ENCODE measurements at places on chromosomes 11 and 22.

DNA sequence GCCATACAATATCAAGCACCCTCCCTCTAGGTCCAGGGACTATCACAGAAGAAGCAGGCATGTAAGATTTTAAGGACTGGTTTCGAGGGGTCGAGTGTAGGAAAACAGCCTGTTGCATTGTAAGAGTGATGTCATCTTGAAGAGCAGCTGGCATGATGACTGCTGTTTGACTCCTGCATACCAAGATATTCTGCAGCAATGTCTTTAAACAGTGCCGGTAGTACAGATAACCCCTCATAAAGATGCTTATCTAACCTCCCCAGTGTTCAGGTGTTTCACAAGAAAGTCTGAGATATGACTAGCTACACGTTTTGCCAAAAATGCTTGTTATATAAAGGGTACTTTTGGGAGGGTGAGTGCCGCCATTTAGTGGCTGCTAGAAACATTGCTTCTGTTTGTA is 12.0 kb downstream of the FAM111A start:
- DNase-seq = no peak

DNA sequence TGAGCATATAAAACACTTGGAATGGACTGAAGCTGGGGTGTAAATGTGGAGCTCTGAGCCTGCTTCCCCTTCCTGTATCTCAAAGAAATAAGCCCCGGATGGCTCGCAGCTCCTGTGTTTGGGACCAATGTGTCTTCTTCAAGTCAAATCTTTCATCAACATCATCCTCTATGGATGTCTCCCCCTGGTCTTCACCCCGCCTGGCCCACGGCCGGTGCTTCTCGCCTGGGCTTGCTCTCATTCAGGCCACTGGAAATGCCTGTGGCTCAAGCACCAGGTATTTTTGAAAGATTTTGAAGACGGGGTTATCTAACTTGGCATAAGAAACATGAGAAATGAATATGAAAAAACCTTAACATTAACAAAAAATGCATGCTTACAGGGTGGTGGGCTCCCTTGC is 769.8 kb downstream of the BRD1 start:
- DNase-seq = no peak

- no peak for DNase-seq
Observed at GRCh38 chr22:29275167-29275566, 7.1 kb downstream of the EWSR1 start.

DNA sequence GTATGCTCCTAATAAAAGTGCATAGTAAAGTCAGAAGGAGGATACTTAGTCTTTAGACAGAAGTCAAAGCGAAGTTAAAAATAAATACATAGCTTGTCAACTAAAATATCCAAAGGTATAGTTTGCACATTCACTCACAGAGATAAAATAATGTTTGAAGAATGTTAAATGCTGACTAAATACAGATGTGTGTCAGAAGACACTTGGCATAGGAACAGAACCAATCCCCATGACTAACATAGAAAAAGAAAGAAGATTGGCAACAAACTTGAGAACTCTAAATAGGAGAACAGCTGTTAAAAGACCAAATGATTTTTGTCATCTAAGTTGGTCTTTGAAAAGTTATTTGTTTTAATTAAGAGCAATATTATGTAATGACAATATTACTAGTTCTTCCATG is 1172.1 kb upstream of the RAG2 start:
- no peak for DNase-seq

DNA sequence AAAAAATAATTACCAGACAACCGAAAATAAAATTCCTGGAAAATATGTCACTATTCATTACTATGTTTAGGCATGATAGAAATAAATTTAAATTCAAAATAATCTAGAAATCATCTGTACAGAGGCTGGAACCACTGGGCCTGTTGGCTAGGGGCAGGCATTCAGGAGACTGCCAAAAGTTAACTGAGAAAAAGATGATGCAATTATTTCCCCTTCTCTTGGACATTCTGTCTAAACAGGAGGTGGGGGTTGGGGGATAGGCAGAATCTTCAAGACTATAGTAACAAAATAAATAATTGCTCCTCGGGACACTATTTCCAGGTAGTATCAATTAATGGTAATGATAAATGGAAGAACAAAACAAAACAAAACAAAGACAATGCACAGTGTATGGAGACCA is 14.1 kb downstream of the BTBD10 start:
- no peak for DNase-seq

DNA sequence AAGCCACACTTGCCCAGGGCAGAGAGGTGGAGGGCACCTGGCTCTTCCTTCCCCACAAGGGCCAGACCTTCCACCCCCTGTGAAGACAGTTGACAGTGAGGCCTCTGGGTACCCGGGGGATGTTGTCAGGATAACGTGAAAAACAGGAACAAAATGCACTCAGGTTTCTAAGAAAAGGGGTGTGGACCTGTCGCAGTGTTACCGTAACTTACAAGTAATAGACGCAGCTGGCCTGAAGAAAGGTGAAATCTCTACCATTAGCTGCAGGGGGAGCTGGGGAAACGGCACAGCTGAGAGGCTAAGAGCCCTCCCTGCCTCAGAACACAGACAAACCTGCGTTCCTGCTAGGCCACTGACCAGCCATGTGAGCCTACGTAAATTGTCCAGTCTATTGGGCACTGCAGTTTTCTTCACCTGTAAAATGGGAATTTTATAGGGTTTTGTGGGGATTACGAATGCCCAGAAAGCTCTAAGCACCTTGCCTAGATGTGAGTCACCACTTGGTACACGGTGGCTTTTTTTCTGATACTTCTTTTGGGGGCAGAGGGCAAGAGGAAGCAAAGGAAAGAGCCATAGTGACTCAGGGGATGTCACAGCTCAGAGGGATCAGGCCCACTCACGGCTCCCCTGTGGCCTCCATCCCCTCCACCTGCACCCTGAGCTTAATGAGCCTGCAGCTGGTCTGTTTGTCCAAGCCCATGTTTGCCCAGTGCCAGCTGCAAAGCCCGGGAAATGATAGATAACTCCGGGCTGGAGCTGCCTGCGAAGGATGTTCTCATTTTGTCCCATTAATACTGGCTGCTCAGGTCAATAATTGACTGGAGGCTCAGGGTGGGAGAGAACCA is 18.4 kb upstream of the CABP7 start:
- no peak for DNase-seq

GRCh38 chr11:17394743-17395390 is 6.4 kb upstream of the KCNJ11 start:
- DNase-seq = no peak

GRCh38 chr22:35552196-35552842 is 11.7 kb downstream of the RASD2 start:
- peak; percentile 83 for DNase-seq

DNA sequence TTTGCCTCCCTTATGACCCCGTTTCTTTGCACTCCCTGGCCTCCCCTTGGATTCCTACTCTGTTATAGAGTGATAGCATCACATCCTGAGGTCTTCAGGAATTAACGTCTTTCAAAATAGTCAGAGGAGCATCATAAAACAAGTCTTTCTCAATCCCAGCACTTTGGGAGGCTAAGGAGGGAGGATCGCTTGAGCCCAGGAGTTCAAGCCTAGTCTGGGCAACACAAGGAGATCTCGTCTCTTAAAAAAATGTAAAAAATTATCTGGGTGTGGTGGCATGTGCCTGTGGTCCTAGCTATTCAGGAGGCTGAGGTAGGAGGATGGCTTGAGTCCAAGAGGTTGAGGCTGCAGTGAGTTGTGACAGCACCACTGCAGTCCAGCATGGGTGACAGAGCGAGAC is 68.7 kb upstream of the AMPD3 start:
- no peak for DNase-seq

GRCh38 chr22:39176714-39177455 is 24.4 kb upstream of the CBX7 start:
- DNase-seq = no peak

DNA sequence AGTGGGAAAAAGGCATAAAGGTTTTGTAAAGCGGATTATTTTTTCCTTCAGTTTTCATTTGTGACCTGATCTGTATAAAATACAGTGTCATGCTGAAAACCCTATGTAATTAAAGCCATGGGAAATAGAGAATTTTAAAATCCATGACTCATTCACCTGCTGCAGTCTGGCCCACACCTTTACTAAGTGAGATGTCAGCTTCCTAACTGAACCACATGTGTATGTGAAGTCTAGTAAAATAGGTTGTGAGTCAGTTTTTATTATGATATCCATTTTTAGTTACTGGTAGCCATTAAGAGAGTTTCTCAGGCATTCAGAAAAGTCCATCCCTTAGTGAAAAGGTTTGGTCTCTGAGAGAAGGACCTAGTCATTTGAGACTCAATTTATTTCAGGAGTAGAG is 60.9 kb downstream of the TRIM44 start:
- DNase-seq = no peak

DNA sequence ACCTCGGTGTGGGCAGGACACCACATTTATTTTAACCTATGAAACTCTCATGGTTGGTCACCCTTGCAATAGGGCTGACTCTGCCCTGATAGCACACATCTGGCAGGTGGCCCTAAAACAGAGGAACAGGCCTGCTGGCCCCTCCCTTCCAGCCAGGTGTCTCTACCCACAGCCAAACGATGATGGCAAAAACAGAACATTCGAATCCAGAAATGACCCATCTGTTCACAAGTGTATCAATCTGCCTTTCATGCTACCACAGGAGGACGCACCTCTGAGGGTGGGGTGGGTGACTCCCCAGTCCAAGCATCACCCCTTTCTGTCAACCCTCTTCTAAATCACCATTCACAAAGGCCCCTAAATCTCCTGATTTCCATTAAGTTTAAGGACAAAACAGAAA is 118.1 kb downstream of the ETS1 start:
- DNase-seq = no peak

DNA sequence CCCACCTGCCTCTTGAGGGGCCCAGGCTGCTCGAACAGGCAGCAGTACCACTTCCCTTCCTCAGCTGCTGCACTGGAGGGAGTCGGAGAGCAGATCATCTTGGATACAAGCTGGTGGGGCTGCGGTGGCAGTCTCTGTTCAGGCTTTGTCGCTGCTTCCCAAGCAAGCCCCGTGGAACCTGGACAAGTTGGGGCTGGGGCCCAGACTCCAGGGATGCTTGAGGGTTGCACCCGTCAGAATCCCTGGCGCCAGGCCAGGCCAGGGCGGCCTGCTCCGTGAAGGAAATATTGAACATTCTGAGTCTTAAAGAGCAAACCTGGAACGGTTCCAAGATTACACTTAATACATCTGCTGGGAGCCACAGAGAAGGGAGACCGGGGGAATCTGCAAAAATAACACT is 310.1 kb upstream of the SORL1-AS1 start:
- no peak for DNase-seq

- no peak for DNase-seq
Observed at GRCh38 chr11:77125191-77125590, 2.9 kb upstream of the MYO7A start.

- no peak for DNase-seq
Observed at GRCh38 chr11:120217941-120218694, 7.3 kb downstream of the OAF start.

DNA sequence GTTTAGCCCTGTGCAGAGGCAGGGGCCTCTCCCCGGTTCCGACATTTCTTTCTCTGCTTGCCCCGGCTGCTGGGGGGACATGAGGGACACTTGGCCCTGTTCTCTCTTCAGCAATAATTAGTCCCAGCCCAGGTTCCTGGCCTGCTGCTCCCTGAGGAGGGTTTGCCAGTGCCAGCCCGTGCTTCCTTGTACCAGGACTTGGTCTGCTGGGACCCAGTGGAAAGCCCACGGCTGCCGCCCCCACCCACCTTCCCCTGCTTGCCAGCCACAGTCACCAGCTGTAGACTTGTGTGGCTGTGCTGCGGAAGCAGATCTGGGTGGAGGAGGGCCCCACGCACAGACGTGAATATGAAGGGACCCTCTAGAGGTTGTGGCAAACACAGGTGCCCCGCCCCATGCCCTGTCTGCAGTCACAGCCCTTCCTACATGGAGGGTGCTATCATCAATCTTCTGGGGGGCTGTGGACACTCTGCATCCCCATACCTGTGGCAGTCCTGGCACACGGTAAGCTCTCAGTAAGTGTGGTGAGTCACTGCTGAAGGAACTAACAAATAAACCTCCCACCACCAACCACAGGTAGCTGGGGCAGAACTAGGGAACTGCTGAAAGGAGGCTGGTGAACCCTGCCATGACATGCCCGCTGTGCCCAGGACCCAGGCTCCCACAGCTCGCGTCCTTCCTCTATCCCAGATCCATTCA is 949 bp downstream of the TP53AIP1 start:
- no peak for DNase-seq

- no peak for DNase-seq
Observed at GRCh38 chr11:71342951-71343827, 90.8 kb upstream of the SHANK2 start.

GRCh38 chr11:65642014-65642671 is 4.2 kb downstream of the SIPA1 start:
- DNase-seq = no peak

DNA sequence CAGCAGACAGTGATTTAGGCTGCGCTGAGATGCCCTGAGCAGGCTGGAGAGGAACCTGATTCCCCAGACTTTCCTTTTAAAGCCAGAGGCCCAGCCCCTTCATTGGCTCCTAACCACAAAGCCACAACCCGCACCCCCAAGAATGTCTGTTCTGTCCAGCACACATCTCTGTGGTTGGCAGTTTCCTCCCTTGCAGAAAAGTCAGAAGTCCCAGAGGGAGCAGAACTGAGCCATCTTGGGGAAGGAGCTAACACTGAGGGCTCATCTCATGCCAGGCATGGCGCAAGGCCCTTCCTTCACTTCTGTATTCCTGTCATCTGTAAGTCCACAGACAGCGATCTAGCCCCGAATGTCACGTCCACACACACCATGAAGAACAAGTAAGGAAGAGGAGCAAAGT is 97.1 kb upstream of the SYT13 start:
- no peak for DNase-seq

DNA sequence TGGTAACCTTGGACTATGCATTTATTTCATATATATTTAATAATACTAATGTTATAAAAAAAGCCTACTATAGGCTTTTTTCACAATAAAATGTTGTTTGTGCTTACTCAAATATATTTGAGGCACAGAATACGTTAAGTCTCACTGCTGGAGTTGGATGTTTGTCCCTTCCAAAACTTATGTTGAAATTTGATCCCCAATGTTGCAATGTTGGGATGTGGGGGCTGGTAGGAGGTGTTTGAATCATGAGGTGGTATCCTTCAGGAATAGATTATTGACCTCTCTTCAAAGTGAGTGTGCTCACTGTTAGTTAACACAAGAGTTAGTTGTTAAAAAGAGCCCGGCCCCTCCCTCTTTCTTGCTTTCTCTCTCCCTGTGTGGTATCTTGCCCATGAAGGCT is 1295.9 kb downstream of the JRKL start:
- no peak for DNase-seq

- no peak for DNase-seq
Observed at GRCh38 chr22:42385696-42386095, 46.5 kb downstream of the NFAM1 start.

- no peak for DNase-seq
Observed at GRCh38 chr22:45006111-45006963, 3.5 kb downstream of the PHF21B start.
